Activated CD8-positive, alpha-beta T cell treated with anti-CD3 and anti-CD28 coated beads, Interleukin-2, amount 10 ng/mL, durations not matched to agents 7 days and 5 days (primary cell): ENCODE measurements at places on chromosomes 3 and 15.
A peak's percentile ranks its signal among the peaks of the same experiment; 100 is the strongest.

- no peak for DNase-seq
Measured at GRCh38 chr3:151278230-151278629, at the start of gene P2RY14. Gene P2RY14 (minus strand): TSS chr3:151278542. CDS start chr3:151214316, 64,226 bp downstream.

- no peak for DNase-seq
Measured at GRCh38 chr3:37064747-37065146, 71.4 kb downstream of the MLH1 start.

DNA sequence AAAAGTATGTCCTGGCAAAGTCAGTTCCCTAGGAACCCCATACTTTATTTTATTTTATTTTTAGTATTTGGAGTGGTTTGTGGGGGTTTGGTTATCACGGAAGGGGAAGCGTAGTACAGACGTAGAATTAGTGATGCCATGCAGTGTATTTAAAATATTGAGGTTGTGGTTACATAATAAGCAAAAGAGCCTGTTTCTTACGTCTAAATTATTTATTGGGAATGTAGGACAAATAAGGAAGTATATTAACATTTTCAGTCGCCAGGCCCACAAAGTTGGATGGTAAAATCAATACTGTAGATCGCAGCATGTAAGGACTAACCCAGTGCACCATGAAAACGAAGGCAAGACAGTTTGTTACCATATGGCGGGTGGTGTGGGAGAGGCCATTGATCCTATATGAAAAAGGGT is 558 bp downstream of the DTWD1 start:
- DNase-seq, result no peak

GRCh38 chr15:35931799-35932341 is 385.9 kb upstream of the DPH6 start:
- DNase-seq, result no peak

GRCh38 chr15:78977591-78978347 is 32.9 kb upstream of the CTSH start:
- no peak for DNase-seq

DNA sequence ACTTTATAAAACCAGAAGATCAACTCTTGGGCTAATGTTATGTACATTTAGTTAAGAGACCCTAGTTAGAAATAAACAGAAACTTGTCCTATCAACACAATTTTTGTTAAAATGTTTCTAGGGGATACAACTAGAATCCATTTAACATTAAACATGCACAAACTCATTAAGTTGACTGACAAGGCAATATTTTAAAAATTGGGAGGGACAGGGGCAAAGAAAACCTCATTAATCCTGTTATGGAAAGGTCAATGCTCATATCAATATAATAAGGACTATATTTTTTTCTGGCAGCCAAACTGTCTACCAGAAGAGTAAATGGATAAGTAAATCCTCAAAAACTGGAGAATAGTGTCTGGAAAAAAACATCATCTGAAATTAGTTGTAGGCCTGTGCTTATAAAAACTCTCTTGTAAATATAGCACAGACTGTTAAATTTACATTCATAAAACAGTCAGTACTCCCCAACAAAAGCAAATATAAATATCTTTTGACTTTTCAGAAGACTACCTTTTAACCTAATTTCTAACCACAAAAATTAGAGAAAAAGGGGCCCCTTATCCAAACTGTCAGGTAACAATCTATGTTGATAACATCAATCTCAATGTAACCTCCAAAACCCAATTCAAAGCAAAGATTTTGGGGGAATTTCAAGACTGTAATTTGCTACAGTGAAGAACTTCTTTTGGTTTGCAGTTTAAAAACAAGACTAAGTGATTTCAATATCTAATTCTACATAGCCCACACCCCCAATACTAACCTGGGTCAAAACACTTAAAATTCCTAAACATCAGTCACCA is 4.2 kb downstream of the TRA2B start:
- no peak for DNase-seq

GRCh38 chr3:56801662-56802377 is at the start of gene ARHGEF3:
Gene ARHGEF3 (minus strand): TSS chr3:56801949. CDS start chr3:56801798, 151 bp downstream.
- DNase-seq, result peak; percentile 89

GRCh38 chr15:97899981-97900380 is 60.5 kb upstream of the ARRDC4 start:
- DNase-seq, result no peak
